Activated naive CD8-positive, alpha-beta T cell treated with anti-CD3 and anti-CD28 coated beads, Interleukin-2, amount 10 ng/mL, durations not matched to agents 7 days and 5 days (primary cell): ENCODE measurements at places on chromosomes 7 and 10. TPM values are rescaled to one million over a fixed set of nuclear protein-coding genes. Genes with fewer than 3 reads are reported as not detected.

The UPK3B gene
- total RNA-seq, result 2.1 TPM

The RBM28 gene
- total RNA-seq, result 42.0 TPM

- DNase-seq, result no peak
- H3K4me3 ChIP-seq, result peak overlapping the region; percentile 22
- H3K4me1 ChIP-seq, result peaks cover 9% of the 10 kb centered on the region
- H3K36me3 ChIP-seq, result peaks cover 25% of the 10 kb centered on the region
- H3K27ac ChIP-seq, result no peak overlapping the region
Observed at GRCh38 chr10:48330269-48330668, 23.8 kb downstream of the MAPK8 start.

DNA sequence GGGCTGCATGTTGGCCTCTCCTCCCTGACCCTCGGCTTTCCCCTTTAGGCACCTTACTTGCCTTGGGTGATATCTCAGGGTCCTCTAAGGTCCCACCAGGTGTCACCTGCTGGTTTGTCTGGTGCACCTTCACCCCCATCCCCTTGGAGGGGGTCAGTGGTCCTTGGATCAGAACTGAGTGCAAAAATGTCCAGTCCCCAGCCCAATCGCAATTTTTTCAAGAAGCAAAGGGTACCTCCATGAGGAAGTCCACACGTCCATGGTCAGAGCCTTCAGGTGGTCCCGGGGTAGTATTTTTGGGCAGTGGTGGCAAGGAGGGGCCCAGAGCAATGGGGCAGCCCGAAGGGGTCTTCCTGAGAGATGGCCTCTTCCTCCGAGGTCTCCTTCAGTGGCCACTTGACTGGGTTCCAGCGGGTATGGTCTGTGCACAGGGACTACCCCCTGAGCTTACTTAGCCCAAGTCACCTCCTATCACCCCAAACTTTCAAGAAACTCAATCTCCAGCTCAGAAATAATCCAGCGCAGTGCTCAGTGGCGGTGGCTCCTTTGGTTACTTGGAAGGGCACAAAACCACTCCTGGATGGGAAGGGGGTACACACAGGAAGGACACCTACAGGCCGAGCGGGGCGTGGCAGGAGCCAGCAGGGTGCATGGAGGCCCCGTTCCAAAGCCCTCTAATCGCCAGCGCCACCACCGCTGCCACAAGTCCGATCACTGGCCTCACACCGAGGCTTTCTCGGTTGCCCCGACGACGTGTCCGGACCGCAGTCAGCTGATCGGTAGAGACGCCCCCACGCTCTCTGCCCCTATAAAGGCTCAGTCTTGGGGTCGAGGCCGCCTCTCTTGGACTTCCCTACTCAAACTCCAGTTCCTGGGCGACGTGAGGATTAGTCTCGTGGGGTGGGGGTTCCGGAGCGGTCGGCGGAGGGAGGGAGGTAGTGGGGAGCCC, 4.5 kb downstream of the SAP25 start:
- DNase-seq, result peak; percentile 68
- H3K27me3 ChIP-seq, result no peaks in the 10 kb centered on the region
- H3K4me1 ChIP-seq, result peaks cover 31% of the 10 kb centered on the region
- H3K36me3 ChIP-seq, result peaks cover 7% of the 10 kb centered on the region
- H3K4me3 ChIP-seq, result peak overlapping the region; percentile 36

DNA sequence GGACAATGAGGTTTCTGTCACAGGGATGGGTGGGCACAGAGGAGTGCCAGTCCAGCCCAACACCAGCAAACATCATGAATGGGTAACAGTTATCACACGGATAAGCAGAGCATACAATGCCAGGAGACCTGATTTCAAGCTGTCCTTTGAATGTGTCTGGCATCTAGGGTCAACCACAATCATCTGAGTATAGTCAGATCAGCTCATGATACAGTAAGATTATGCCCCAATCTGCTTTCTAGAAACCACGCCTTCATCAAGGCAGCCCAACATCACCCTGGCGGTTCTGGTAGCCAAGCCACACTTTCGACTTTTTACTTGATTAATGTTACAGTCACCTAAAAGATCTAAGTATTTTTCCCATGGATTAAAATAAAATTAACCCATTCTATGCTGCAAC, 10.5 kb downstream of the FAM171A1 start:
- peaks cover 3% of the 10 kb centered on the region for H3K4me1 ChIP-seq
- H3K27ac ChIP-seq, result no peak overlapping the region
- H3K4me3 ChIP-seq, result no peak overlapping the region
- peaks cover 56% of the 10 kb centered on the region for H3K27me3 ChIP-seq
- no peak for DNase-seq
- no peaks in the 10 kb centered on the region for H3K36me3 ChIP-seq

GRCh38 chr10:17033529-17034260, 95.9 kb downstream of the CUBN start:
- H3K36me3 ChIP-seq, result peaks cover 20% of the 10 kb centered on the region
- peak overlapping the region; percentile 89 for H3K27ac ChIP-seq
- peaks cover 62% of the 10 kb centered on the region for H3K4me1 ChIP-seq
- no peaks in the 10 kb centered on the region for H3K27me3 ChIP-seq

DNA sequence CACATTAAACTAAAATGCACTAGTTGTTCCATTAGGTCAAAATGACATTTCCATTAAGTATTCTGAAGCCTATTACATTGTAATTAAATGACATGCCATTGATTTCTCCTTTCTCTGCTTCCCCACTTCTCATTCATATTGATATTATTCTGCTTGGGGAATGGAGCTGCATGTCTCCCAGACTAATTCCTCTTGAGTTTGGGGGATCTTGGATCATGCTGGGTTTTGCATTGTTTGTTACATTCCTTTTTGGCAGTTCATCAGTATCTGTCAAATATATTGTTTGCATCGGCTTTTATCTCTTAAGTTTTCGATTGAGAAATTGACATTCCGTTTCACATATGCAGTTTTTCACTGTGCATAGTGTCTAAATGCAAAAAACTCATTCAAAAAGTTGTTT, 65.1 kb upstream of the CYP26C1 start:
- no peak overlapping the region for H3K4me3 ChIP-seq
- no peak overlapping the region for H3K27ac ChIP-seq
- H3K36me3 ChIP-seq, result no peaks in the 10 kb centered on the region
- no peak for DNase-seq
- H3K27me3 ChIP-seq, result no peaks in the 10 kb centered on the region
- H3K4me1 ChIP-seq, result peaks cover 9% of the 10 kb centered on the region

DNA sequence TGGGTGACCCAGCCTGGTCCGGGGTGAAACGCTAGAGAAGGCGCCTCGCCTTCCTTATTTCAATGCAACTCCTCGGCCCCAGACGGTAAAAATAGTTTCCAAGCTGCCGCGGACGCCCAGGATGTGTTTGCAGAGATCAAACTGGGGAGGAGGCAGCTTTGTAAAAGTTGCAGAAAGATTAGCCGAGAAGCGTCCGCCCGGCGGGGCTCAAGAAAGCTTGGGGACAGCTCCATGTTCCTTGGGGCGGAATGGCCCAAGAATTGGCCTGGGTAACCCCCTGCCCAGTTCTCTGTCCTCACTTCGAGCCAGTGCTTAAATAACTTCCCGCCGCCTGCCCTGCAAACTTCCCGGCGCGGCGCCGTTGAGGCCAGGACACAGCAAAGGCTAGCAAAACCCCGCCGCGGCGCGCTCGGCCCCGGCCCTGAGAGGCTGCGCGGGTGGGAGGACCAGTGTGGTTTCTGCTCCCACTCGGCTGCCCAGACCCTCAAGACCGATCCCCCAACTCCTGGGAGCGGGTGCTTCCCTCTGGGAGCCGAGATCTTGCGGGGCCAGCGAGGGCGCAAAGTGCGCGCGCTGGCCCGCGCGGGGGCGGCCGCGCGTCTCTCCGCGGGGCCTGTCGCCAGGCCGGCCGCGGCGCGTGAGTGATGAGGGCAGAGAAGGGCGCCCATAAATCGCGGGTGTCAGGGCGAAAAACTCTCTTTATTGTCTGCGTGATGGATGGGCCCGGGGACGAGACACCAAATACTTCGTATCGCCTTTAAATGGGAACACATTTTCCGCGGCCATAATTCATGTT, 6.3 kb upstream of the ZNF503 start:
- peak overlapping the region; percentile 47 for H3K4me3 ChIP-seq
- no peak overlapping the region for H3K27ac ChIP-seq
- H3K27me3 ChIP-seq, result peaks cover 73% of the 10 kb centered on the region
- DNase-seq, result peak; percentile 37

DNA sequence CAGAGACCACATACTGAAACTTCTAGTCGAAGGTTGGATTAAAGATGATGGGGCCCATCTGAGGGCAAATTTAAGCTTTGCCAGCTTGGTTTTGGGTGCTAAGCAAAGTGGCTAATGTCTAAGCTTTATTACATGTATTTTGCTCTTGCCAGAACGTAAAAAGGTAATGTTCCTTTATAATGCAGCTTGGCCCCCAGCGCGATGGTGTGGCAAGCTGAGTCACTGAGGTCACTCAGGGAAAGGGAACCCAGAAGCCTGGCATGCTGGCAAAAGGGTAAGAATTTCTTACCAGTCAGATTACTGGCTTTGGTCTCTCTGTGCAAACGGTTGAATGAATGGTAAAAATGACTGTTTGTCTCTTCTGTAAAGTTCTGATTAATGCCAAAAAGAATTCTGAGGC, 158.3 kb upstream of the KCND2 start:
- no peak for DNase-seq
- H3K4me1 ChIP-seq, result no peaks in the 10 kb centered on the region
- no peaks in the 10 kb centered on the region for H3K36me3 ChIP-seq
- H3K27ac ChIP-seq, result no peak overlapping the region

The HTR7 gene
- total RNA-seq, result 0.14 TPM

DNA sequence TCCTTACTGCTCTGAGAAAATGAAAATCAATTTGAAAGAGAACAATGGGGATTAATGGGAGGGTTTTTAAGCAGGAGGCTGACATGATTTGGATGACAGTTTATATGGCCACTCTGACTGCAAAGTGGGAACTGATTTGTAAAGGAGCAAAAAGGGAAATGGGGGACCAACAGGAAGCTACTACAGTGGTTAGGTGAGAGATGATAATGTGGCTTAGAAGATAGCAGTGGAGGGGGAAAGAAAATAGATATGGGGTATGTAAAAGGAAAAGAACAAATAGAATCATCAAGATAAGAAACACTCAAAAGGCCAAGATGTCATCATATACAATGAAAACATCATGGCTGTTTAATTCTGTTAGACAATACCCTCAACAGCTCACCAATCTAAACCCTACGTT, 177.5 kb downstream of the ANK3 start:
- peaks cover 32% of the 10 kb centered on the region for H3K27me3 ChIP-seq
- H3K27ac ChIP-seq, result no peak overlapping the region
- no peak for DNase-seq
- H3K4me3 ChIP-seq, result no peak overlapping the region

- H3K4me3 ChIP-seq, result no peak overlapping the region
- H3K27me3 ChIP-seq, result no peaks in the 10 kb centered on the region
- H3K36me3 ChIP-seq, result no peaks in the 10 kb centered on the region
- no peak overlapping the region for H3K27ac ChIP-seq
Observed at GRCh38 chr7:78912781-78913180, 540.7 kb downstream of the MAGI2 start.

GRCh38 chr7:130946114-130946513, 212.1 kb upstream of the KLF14 start:
- no peaks in the 10 kb centered on the region for H3K27me3 ChIP-seq
- no peak overlapping the region for H3K4me3 ChIP-seq
- DNase-seq, result no peak
- H3K4me1 ChIP-seq, result peaks cover 60% of the 10 kb centered on the region
- H3K27ac ChIP-seq, result peak overlapping the region; percentile 15
- H3K36me3 ChIP-seq, result peaks cover 43% of the 10 kb centered on the region

The COL26A1 gene
- not detected for total RNA-seq

- H3K36me3 ChIP-seq, result no peaks in the 10 kb centered on the region
- H3K4me1 ChIP-seq, result peaks cover 3% of the 10 kb centered on the region
- no peak for DNase-seq
- H3K27me3 ChIP-seq, result no peaks in the 10 kb centered on the region
- no peak overlapping the region for H3K4me3 ChIP-seq
Observed at GRCh38 chr7:538764-539685, 19.4 kb upstream of the PDGFA start.
